ENCODE measurements at places on chromosomes 6 and 20.
A peak's percentile ranks its signal among the peaks of the same experiment; 100 is the strongest.

DNA sequence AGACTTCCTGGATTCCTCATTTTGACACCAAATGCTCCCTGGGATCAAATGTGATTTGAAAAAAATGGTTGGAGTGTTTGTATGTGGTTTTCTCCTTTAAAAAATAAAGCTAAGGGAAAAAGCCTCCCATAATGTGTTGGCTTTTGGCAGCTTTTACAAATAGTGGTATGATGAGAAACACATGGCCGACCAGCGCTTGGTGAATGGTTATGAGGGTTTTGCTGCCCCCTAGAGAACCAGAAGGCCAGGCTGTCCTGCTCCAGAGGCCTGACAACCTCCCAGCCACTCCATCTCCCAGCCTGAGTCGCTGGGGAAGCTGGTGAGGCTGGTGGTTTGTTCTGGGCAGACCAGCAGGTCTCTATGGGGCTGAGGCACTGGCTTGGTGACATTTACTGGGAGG, 69.3 kb downstream of the CLIC5 start:
- peak; percentile 23 for DNase-seq

GRCh38 chr6:128784266-128784665, 98.7 kb upstream of the LAMA2 start:
- no peak for DNase-seq

GRCh38 chr6:15279047-15279661, 33.3 kb downstream of the JARID2 start:
- DNase-seq, result no peak

GRCh38 chr6:140718021-140718420, 1343.6 kb upstream of the CITED2 start:
- no peak for DNase-seq

GRCh38 chr6:148423601-148424270, 81.1 kb downstream of the SASH1 start:
- DNase-seq, result peak; percentile 64

Data from DMS53 (cell line).